Brain (organoid and tissue), 16 donors: ENCODE measurements at places on chromosomes 12 and 14.

- no peak for DNase-seq
Measured at GRCh38 chr12:97223419-97223818, 239.2 kb upstream of the RMST start.

DNA sequence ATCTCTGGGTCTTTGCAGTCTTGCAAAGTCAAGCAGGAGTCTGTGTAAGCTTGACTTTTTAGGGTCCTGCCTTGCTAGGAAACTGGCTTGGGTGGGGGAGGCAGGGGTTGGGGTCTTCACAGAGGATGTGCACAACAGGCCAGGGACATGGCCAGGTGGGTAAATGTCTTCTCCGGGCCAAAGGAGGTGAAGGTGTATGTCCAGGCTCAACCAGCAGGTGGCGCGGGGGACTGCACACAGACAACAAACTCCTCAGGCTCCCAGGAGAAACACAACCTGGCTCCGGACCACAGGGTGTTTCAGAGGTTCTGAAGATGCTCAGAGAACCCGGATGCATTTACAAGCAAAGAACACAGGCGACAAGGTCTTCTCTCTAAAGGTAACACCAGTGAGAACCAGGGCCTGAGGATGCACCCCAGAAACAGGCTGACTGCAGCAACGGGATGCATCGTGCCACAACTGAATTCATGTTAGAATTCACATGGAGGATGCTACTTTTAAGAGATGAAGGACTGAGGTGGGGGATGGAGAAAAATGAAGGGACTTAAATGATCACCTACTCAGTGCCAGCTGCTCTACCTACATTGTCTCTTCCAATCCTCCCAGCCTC lies 56.0 kb downstream of the PLEKHG3 start:
- peak; percentile 11 for DNase-seq

DNA sequence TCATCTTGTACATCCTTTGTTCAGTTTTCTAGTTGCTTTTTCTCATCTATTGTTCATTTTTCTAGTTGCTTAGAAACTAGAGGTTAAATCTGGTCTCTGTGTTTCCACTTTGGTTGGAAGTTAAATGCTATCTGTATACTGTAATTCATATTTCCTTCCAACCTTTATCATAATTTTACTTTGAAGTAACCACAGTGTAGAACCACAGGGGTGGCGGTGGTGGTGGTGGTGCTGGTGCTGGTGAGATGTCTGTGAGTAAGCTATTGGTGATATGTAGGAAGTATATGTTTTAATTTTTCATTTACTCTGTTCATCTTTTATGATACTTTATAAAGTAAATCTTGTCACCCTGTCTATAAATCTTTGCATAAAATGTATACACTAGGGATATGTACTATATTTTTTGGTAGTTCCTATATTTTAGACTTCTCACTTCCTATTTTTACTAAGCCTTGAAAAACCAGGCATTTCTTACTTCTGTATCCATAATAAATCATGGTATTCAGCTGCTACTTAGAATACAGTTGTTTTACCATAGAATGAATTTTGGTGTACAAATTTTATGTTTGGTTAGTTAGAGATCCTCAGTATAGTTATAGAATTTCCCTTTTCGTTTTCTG lies 31.9 kb downstream of the CCDC91 start:
- no peak for DNase-seq

- no peak for DNase-seq
Measured at GRCh38 chr14:104770851-104771272, 17.9 kb downstream of the SIVA1 start.

DNA sequence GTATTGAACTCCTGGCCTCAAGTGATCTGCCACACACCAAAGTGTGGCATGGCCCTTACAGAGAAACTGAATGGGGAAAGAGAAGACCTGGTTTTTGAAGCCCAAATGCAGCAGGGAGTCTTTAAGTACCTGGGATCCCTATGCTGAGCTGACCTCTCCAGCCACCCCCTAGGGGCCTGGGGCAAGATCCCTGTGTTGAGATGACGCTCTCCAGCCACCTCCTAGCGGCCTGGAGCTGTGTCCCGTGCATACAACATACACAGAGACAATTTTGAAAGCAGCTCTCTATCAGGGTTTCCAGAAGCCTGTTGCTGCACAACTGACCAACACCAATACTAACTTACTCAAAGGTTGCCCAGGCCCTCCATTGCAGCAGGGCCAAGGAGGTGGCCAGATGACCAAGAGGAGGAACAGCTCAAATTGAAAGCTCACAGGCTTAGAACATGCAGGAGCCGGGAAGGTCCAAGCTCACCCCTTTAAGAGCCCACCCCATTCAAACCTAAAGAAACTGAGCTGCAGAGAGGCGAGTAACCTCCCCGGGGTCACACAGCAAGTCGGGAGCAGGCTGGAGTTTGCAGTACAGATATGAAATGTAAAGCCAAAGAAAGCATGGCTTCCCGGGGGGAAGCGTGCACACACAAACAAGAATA lies 31.5 kb downstream of the TTC7B start:
- no peak for DNase-seq
